ENCODE measurements at places on chromosomes 1 and 21.

- no peak for DNase-seq
Measured at GRCh38 chr1:76496871-76497270, 370.4 kb upstream of the ST6GALNAC5 start.

DNA sequence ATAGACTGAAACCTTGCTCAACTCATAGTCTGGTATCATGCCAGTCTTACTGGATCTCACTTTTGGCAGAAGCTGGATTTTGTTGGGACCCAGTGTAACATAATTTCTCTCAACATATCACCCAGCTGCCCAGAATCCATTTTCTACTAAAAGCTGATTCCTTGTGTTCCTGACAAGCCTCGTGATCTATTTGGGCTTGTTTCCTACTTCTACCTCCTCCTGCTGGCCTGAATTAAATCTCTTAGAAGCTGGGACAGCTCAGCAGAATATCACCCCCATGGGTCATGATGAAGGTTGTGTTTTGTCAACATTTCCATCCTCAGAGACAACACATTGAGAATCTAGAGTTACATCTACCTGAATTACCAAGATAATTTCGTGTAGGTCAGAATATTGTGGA is 7.7 kb downstream of the GOLT1A start:
- DNase-seq = no peak

- DNase-seq = no peak
Measured at GRCh38 chr21:31088474-31088751, 50.1 kb upstream of the KRTAP19-8 start.

DNA sequence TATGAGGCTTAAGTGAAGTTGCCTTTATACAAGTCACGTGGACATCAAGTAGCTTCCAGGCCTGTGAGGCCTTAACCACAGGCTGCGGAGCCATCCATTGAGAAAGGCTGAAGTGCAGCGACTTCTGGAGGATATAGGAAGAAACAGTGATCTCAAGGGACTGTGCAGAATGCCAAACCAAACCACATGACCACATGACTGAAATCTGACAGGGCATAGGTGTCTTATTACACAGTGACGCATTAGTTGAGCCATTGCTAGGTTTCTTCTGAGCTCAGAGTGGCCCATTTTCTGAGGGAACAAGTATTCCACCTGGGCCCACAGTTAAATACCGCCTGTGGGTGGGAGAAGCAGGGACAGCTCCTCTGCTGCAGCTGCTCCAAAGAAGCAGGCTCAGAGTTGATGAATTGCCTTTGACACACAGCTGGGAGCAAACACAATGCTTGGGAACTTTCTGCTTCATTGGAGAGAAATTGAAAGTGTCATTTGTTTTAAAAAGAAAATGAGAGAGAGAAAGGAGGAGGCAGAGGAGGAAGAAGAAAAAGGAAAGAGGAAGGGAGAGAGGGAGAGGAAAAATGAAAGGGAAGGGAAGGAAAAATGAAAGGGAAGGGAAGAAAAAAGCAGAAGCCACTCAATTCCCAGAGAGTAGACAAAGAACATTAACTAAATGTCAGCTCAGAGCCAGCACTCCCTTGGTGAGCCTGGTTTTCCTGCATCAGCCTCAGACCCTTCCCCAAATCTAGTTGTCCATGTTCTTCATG is 94.4 kb downstream of the COLGALT2 start:
- no peak for DNase-seq

DNA sequence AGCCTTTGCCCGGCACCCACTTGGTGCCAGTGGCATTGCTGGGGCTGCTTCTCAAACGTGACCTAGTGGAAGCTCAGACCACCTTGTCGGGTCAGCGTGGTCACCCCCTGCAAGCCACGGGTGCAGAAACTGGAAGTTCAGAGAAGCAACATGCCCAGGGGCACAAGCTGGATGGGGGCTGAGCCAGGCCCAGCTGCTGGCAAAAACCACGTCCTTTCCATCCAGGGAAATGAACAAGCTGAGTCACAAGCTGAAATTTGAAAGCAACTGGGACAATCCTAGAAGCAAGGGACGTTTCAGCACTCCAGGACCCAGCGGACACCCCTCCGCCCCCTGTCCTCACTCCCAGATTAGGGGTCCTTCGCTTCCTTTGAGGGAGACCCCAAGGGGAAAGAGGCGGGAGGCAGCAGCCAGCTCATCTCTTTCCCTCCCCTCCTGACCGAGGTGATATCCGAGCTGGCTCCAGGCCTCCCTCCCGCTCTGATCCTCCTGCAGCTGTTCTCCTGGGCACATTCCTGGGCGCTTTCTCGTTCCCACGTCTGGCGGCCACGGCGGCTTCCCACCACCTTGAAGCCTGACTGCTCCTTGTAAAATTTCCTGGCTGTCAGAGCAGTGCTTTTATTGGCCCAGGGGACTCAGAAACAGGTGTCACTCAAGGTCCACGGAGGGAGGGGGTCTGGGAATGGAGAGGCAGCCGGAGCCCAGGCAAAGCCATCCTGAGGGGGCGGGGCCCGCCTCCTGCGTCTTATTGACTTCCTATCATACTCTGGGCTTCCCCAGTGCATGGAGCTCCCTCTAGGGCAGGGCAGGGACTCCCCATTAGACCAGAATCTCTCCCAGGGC is 62.8 kb downstream of the PAX7 start:
- no peak for DNase-seq

DNA sequence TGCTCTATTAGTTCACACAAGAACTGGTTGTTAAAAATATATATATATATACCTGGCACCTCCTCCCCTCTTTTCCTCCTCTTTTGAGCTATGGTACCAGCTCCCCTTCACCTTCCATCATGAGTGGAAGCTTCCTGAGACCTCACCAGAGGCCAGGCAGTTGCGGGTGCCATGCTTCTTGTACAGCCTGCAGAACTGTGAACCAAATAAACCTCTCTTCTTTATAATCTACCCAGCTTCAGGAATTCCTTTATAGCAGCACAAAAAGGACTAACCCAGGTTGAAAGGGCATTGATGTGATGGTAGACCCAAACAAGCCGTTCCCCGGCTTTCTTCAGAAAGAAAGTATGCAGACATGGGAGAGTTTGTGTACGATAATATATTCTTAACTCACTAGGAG is 14.9 kb downstream of the RSPH1 start:
- no peak for DNase-seq

GRCh38 chr1:88399690-88400089 is 284.4 kb upstream of the PKN2 start:
- DNase-seq = no peak

DNA sequence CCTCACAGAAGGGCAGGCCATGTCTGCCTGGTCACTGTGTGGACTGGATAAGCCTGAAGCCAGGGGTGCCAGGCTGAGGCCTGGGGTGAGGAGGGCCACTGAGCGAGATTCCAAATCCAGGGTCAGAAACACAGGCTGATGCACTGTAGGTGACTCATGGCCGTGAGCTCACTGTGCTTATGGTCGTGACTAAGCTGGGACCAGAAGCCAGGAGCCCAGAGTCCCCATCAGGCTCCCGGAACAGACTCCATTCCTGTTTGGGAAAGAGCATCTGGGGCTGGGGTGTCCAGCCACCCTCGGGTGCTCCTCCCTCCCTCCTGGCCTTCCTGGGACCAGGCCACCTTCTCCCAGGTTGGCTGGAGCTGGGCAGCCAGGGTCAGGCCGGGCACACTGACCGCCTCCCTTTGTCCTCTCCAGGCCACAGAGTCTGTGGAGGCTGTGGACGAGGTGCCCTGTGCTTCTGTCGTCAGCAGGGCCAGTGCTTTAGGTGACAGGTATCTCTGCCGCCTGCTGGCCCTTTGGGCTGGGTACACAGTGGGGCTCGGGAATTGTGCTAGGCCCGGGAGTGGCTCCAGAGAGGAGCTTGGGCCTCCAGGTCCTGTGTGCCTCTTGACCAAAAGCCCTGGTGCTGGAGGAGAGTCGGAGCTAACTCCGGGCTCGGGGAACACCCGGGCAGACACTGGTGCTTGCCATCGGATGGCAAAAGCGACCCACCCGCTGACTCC is 36.7 kb downstream of the AJAP1 start:
- no peak for DNase-seq

DNA sequence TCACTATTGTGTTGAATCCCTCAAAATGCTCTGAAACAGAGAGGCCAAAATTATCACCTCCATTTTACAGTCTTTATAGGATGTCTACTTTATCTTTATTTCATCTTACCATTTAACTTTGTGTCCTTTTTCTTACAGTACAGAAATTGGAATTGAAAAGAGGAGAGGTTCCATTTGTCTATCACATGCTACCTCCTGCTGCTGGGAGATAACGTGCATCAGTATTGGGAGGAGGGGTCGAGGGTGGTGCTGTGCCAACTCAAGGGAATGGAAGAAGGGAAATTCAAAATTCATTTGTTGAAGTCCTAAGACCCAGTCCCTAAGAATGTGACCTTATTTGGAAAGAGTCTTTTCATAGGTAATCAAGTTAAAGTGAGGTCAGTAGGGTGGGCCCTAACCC is 85.3 kb downstream of the HHIPL2 start:
- DNase-seq = no peak

GRCh38 chr1:221227460-221227859 is 348.2 kb downstream of the HLX start:
- DNase-seq = no peak

DNA sequence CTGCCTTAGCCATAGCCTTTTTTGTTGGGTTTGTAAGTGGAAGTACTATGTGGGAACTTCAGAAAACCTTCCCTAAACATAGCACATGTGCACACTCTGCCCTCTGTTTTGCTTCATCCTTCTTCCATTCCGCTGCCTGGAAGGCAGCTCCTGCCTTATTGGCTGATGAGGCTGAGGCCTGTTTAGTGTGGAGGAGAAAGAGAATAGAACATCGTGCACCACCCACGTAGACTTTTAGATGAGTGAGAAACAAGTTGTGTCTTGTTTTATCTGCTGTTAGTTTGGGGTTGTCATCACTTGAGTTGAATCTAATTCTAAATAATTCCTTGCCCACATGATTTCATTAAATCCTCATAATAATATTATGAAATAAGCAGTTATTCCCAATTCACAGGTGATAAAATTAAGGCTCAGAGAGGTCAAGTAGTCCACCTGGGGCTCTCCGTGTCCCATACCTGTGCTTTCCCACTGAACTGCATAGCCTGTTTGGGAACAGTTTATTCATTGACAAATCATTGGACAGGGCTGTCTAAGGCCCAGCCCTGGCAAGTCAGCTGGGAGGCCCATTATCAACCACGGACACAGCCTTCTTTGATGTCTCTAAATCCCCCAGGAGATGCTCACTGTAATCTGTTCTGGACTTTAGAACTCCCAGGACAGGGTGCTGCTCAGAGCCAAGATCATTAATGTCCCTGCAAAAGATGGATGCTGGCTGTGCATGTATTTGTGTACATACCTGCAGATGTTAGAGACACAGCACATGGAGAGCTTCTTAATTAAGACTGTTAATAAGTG is 93.0 kb downstream of the ABCA4 start:
- DNase-seq = no peak

DNA sequence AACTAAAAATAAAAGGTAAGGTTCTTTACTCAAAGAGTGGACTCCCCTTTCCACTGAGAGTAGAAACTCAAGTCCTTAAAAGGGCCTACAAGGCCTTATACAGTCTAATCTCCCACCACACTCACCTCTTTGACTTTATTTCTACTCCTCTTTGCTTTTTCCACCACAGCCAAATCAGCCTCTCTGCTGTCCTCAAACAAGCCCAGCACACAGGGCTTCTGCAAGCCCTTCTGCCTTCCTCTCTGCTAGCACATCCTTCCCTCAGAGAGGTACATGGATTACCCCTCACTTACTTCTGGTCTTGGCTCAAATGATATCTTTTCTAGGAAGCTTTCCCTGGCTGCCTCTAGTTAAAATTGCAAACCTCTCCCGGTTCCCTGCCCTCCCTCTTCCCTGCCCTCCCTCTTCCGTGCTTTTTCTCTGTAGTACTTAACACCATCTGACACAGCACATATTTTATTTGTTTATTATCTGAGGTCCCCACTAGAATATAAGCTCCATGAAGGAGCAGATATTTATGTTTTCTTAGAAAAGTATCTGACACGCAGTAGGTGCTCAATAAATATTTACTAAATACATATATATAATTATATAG is 1.7 kb downstream of the LYST start:
- no peak for DNase-seq

- no peak for DNase-seq
Measured at GRCh38 chr1:218926631-218927030, 247.0 kb upstream of the LYPLAL1 start.

Data from germinal center (tissue), 1 donor.